ENCODE measurements at places on chromosomes 13 and 19. TPM values are rescaled to one million over a fixed set of nuclear protein-coding genes. Genes with fewer than 3 reads are reported as not detected.

DNA sequence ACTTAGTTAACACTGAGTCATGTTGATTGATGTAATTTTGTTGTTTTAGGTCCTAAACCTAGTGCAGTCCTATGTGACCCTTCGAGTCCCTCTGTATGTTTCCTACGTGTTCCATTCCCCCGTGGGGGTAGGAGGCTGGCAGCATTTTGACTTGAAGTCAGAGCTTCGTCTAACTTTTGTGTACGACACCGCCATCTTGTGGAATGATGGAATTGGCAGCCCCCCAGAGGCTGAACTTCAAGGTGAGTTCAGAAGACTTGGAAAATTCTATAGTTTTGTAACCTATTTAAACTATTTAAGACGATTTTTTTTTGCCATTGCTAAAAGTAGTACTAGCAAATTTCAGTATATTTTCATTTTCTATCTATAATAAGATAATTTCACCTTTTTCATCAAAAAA, 117.9 kb downstream of the STOML3 start:
- DNase-seq: peak; percentile 30

DNA sequence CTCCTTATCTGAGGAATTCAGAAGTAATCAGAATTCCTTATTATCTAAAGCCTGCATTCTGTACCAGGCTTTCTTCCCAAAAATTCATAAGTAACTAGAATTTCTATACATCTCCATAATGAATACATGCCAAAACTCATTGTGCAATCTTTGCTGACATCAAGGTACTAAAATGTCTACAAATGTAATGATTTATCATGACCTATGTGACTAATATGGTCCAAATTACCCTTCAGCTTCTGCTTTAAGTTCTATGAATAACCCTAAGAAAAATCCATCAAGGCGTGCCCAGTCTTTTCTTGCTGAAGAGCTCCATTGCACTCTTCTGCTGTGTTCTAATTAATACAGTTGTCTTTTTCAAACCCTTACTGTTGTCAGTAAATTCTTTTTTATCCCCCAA, 58.5 kb upstream of the SLITRK1 start:
- no peak for DNase-seq

DNA sequence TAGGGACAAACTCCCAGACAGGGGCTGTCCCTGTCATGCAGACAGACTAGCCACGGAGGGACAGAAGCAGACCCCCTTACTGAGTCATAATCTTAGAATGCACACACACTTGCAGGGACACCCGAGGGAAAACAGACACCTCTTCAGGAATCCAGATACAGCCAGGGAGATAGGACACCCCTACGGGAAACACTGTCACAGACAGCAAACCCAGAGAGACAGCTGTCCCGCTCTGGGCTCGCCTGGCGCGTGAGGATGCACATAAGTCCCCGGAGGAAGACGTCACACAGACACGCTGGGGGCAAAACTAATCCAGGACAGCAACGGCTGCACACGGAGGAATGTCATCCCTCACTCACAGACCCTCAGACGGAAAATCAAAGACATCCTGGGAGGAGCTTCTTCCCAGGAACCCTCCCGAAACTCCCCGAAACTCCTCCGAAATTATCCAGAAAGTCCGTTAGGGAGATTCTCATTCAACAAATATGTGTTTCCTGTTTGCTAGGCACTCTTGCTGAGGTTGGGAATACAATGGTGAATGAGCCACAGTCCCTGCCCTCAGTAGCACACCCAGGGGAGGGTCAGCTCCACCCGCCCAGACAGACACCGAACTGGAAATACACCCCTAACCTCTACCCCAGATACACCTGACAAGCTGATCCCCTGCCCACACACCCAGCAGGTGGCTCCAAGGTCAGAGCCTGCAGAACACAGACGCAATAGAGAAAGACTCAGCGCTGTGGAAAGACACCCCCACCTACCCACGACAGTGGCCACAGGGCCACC, 15.2 kb upstream of the TOMM40 start:
- DNase-seq: no peak

DNA sequence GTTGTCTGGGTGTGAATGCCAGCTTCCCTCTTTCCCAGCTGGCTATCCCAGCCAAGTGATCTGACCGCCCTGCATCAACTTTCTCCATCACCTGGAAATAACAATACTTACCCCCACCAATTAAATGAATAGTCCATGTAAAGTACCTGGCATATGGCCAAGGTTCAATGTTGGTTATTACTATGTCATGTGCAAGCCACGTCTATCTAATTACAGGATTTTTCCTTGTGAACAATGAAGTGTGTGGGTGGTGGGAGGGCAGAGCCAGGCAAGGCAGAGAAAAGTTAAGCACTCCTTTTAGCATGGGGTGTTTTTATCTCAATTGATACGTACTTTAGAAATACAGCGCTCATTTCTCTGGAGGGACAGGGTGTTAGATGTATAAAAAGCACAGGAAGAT, 121.1 kb downstream of the NHLRC3 start:
- DNase-seq: no peak

DNA sequence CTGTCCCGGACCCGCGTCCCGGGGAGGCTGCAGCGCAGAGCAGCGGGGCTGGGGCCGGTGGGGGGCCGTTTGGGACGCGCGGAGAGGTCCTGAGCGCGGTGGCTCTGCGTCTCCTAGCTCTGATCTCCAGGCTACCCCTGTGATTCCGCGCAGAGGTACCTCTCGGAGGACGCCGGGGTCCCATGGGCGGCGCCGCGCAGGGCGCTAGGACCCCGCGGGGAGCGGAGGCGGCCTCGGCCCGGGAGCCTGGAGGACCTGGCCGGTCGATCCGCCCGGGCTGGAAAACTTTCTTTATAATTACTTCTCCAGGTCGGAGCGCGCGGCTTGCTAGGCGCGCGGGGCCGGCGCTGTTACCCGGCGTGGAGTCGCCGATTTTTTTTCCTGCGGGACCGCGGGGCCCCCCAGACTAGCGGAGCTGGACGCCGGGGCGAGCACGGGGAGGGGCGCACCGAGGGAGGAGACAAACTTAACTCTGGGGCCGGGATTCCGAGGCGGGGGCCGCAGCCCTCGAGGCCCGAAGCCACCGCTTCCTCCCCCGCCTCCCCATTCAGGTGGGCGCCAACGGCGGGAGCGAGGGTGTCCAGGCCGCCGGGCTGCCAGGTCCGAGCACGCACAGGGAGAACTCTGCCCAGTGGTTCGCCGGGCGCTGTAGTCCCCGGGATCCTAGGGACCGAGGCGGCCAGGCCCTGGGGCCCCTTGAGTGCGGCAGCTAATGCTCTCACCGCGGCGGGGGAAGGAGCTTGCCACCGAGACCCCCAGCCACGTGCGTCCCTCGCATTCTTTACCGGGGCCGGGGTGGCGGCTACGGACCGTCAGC, 848 bp upstream of the CEBPA start:
- DNase-seq: no peak

DNA sequence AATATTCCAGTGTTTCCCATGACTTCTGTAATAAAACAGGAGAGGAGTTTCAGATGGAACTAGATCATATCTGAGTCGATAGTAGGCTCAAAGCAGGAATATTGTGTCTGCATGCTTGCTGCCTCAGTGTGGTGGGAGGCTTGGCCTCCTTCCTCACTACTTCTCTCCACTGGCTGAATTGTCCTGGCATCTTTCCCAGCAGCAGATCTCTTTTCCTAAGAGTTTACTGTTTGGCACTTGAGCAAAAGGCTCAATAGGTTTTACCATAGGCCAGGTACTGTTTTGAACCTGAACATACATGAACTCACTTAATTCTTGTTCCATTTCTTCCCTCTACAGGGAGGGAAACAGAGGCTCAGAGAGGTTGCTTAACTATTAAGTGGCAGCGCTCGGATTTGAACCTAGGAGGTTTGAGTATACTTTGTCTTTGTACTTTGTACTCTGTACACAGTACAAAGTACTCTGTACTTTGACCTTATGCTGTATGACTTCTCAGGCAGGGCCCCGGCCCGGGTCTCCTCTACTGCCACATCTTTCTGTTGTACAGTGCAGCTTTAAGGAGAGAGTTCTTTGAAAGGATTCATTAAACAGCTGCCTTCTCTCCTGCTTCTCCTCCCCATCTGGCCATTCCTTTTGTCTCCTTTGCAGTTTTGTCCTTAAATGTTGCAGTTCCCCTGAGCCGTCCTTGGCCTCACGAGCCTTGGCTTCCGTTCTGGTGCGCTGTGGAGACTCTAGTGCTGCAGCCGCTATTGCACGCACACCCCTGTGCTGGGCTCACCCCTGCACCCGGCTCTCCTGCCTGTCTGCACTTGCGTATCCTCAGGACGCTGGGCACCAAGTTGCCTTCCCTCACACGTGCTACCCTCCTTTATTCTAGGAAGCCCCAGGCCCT, 8.1 kb downstream of the B3GLCT start:
- no peak for DNase-seq

- DNase-seq: no peak
Measured at GRCh38 chr19:46514589-46515289, 19.1 kb upstream of the PNMA8B start.

FOXO1 gene
- polyA plus RNA-seq: 14.0 TPM

- no peak for DNase-seq
Measured at GRCh38 chr19:13195678-13196077, 45.5 kb downstream of the IER2 start.

OVOL3 gene
- not detected for polyA plus RNA-seq

- DNase-seq: no peak
Measured at GRCh38 chr19:6498294-6499036, 3.6 kb downstream of the TUBB4A start.

- DNase-seq: no peak
Measured at GRCh38 chr13:69180034-69180433, 927.6 kb upstream of the ATXN8OS start.

DNA sequence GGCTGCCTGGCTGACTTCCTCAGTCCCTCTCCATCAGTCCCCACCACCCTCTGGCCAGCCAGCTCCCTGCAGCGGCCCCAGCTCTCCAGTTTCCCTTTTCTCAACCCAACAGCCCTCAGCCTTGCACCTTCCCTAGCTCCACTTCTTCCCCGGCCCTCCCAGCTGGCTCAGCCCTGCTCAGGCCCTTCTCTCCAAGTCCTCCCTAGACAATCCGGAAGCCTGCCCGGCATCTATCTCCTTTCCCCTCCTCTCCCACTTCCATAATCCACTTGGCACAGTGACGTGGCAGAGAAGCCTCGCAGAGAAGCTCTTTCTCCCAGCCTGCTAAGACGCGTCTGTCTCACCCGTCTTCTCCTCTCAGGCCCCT, 1.1 kb downstream of the UBXN6 start:
- no peak for DNase-seq

DNA sequence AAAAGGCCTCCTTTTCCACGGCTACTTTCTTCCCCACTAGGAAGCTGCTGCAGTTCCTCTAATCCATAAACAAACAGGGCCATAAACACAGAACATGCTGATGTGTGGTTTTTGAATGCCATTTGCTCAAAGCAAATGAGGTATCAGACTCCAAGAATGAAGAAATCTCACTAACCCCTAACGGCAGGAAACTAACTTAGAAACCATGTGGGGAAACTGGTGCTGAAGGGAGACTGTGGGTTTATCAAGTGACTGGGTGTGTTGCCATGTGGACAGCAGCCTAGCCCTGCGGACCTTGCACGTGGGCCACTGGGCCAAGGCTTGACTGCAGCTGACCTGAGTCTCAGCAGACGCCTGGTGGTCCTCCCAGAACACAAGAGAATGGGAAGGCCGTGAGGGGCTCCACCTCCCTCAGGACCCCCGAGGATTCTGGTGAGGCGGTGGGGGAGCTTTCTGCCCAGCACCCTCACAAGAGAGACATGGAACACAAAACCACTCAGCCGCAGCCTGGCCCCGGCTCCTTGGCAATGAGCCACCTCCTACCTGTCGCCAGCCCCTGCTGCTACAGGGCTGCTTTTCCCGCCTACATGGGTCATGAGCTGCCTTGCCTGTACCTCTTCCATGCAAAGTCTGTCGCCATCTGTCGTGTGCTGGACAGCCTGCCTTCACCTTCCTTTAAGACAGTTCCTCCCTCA, 10.6 kb downstream of the SLC15A1 start:
- no peak for DNase-seq

DNA sequence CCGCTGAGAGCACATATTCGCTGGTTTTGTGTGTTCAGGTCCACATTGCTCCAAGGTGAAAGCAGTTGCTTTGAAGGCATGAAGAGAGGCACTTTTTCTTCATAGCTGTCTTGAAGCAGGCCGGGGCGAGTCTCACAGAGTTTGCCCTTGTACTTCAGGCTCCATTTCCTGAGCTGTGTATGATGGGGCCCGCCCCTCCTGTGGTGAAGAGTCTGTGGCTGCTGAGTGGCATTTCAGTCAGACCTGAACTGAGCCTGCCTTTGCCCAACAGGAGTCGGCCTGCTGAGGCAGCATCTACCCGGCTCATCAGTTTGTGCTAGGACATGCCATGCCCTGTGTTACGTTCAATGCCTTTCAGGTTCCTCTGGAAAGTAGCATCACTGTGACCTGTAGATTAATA, 44.4 kb upstream of the C1QTNF9 start:
- no peak for DNase-seq

- no peak for DNase-seq
Measured at GRCh38 chr19:1841209-1841924, 6.9 kb downstream of the REXO1 start.

DNA sequence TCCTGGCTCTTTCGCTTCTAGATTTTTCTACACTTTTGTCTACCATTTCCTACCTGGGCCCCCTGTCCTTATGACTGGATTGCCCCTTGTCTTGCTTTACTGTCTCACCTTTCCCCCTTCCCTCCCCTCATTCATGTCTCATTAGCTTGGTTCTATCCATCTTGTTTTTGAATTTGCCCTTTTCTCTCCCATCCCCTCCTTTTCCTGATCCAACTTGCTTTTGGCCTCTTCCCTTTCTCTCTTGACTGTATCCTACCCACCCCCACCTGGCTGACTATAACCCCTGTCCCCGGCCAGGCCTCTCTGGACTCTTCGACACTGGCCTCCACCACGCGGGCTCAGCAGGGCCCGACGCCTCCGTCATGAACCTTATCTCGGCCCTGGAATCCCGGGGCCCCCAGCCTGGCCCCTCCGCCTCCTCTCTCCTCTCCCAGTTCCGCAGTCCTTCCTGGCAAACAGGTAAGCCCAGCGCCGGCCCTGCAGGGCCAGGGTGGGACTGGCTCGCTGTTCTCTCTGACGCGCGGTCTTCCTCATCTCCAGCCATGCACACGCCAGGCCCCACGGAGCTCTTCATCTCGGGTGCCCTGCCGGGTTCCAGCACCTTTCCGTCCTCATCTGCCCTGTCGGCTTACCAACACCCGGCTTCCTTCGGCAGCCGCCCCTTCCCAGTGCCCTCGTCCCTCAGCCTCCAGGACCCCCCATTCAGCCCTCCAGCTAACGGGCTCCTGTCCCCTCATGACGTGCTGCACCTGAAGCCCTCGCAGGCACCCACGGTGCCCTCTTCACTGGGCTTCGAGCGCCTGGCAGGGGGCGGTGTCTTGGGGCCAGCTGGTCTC, 3.4 kb downstream of the PRR12 start:
- no peak for DNase-seq

DNA sequence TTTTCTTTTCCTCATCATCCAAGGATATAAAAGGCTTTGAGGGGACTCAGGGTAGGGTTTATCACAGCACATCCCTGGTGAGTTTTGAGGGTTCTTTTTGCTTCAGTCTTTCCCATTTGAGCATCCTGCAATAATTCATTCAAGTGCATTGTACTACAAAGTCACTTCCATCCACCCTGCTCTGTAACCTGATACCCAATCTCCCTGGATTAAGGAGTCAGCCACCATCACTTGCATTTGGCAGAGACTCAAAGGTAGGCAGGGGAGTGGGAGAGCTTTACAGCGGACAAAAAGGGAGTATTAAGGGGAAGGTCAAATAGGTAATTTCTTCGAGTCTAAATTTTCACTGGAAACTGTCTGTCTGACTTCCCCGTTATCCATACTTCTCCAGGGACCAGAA, 216.1 kb upstream of the TMTC4 start:
- DNase-seq: peak; percentile 4

Data from renal pelvis (tissue), 12 donors.